ENCODE measurements at places on chromosomes 16 and 17. TPM values are rescaled to one million over a fixed set of nuclear protein-coding genes. Genes with fewer than 3 reads are reported as not detected.

- no peak for DNase-seq
These were observed 10.4 kb downstream of the ERAL1 start for GRCh38 chr17:28864991-28865849.

CRAMP1 gene
- total RNA-seq: 9.8 TPM

GRCh38 chr16:50522324-50522723, 25.9 kb upstream of the NKD1 start:
- DNase-seq: no peak

GRCh38 chr17:17356931-17357270, 53.7 kb downstream of the NT5M start:
- DNase-seq: no peak

DNA sequence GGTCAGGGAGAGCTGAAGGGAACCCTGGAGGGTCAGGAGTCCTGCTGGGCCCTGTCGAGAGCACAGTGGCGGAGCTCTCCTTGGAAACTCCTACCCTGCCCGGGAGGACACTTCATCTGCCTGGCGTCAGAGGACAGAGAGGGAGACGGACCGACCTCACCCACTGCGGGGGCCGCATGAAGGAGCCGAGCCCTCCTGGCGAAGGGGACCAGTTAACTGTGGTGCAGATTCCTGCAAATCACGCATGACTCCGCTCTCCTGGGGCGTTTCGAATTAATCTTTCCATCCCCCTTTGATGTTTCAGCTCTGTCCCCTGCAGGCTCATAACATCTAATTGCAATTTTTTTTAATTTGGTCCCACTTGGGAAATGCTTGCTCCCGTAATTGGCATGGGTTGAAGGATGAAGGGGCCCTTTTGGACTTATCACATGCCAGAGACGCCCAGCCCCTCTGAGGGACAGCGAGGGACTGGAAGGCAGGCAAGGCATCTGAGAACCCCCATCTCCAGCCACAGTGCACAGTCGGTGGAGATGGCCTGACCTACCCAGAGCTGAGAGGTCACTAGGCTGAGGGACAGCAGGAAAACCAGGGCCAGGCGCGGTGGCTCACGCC, 26.5 kb downstream of the RPH3AL start:
- no peak for DNase-seq

DNA sequence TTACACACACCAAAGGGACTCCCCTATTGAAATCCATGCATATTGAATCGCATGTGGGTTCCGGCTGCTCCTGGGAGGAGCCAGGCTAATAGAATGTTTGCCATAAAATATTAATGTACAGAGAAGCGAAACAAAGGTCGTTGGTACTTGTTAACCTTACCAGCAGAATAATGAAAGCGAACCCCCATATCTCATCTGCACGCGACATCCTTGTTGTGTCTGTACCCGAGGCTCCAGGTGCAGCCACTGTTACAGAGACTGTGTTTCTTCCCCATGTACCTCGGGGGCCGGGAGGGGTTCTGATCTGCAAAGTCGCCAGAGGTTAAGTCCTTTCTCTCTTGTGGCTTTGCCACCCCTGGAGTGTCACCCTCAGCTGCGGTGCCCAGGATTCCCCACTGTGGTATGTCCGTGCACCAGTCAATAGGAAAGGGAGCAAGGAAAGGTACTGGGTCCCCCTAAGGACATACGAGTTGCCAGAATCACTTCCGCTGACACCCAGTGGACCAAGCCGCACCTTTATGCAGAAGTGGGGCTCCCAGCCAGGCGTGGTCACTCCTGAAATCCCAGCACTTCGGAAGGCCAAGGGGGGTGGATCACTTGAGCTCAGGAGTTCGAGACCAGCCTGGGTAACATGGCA, 2.2 kb downstream of the GAA start:
- no peak for DNase-seq

GRCh38 chr16:65576631-65577030, 454.8 kb upstream of the CDH11 start:
- DNase-seq: no peak

MC1R gene
- 0.72 TPM for total RNA-seq

DNA sequence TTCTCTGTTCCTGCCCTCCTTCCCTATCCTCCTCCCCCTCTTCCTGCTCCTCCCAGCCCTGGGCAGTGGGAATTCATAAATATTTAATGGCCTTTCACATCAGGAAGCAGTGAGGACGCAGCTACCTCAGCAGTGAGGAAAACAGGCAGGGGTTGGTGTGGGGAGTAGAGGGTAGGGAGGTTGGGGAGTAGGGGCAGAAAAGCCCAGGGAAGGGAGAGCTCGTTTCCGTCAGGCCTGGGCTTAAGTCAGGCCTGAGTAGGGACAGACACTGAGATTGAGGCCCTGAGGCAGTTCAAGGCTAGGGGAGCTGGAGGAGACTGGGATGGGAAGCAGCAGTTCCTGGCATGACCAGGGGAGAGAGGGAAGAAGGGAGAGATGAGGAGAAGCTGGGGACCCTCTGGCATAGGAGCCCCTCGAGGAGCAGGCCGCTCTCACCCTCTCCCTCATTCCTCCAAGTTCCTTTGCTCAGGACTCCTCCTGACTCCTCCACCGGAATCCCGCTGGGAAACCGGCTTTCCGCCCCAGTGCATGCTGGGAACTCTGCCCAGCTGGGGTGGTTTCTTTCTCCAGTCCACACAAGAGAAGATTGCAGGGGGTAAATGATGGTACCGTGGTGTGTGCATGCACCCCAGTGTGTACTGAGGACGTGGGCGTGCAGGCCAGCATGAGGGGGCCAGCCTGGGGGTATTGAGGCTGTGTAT, 6.2 kb downstream of the SAMD14 start:
- DNase-seq: no peak

- DNase-seq: no peak
These were observed 66.4 kb downstream of the NXN start for GRCh38 chr17:913207-913606.

DNA sequence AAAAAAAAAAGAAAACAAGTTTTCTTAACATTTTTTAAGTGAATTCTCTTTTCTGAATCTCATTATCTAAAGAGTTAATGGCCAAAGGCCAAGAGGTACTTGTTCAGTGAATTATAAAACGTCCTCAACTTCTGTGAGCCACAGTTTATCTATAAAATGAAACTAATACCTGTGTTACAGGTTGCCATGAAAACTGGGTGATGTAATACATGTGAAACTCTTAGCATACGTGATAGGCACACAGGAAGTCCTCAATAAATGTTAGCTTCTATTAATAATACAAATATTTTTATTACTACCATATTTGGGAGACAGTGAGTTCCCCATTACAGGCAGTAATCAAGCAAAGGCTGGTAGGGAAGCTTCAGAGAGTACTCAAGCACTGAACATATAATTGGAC, 13.5 kb upstream of the INPP5K start:
- DNase-seq: no peak

GRCh38 chr17:57444682-57445450, 188.5 kb downstream of the MSI2 start:
- no peak for DNase-seq

DNA sequence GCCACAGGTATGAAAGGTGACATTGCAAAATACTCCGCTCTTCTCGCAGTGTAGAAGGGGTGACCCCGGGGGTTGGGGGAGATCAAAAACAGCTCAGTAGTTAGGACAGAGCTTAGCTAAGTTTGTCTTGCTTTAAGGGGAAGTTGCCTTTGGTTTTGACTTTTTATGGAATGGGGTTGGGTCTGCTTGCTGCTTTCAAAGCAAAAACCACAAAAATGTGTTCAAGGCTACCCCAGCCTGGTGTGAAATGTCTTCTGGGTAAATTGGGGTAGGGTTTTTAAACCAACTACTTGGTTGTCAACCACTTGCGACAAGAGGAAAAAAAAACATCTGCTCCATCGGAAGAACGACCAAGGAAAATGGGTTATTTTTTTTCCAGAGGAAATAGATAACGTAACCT, 6.2 kb downstream of the FUS start:
- no peak for DNase-seq

ERN2 gene
- total RNA-seq: 0.11 TPM

DNA sequence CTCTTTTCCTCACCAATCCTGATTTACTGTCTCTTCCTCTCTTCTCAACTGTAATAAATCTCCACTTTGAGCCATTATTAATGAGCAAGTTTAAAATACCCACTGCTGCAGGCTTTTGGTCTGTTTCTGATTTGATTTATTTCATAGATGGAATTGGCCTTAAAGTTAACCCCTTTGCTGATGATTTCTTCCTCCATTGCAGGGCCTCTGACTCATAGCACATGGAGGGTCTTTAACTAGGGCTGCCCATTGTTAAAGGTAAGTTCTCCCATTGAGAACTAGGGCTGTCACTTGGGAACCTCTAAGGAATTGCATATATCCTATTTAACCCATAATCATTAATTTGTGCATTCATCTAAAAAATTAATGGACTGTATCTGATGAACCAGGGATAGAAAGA, 221.2 kb downstream of the CA10 start:
- no peak for DNase-seq

DNA sequence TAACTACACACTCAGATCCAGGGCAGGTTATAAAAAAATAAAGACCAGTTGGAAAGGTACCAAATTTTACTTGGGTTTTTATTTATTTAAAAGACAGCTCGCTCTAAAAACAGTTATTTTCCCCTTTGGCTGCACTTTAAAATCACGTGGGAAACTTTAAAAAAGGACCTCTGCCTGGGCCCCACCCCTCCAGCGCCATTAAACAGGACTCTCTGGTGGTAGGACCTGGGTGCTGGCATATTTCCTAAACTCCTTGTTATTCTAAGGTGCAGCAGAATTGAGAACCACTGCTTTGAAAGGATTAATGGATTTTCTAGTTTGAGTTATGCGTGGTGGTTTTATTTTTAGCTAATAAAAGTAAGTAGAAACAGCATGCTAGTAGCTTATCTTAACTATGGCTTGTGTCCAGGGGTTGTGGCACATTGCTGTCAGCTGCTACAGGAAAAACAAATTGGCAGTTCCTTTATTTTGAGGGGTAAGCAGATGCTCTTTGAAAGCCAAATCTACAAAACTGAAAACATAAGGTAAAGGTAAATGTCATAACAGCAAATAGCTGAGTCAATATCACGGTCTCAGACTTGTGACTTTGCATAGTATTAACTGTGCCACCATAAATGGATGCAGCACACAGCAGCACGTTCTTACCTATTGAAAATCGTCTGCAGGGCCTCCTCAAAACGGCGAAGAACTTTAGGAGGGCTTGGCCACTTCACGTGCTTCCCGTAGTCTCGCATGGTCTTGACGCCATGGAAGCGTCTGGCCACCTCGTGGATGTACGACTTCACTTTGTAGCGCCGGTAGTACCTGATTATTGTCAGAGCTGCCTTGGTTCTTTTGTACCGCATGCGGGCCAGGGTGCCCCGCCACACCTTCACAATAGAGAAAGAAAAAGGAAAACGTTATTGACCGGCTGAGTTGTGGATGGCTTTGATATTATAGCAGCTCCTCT, 172.0 kb downstream of the CDK5R1 start:
- no peak for DNase-seq

- DNase-seq: no peak
These were observed 25.9 kb downstream of the TMEM94 start for GRCh38 chr17:75482098-75482942.

DNA sequence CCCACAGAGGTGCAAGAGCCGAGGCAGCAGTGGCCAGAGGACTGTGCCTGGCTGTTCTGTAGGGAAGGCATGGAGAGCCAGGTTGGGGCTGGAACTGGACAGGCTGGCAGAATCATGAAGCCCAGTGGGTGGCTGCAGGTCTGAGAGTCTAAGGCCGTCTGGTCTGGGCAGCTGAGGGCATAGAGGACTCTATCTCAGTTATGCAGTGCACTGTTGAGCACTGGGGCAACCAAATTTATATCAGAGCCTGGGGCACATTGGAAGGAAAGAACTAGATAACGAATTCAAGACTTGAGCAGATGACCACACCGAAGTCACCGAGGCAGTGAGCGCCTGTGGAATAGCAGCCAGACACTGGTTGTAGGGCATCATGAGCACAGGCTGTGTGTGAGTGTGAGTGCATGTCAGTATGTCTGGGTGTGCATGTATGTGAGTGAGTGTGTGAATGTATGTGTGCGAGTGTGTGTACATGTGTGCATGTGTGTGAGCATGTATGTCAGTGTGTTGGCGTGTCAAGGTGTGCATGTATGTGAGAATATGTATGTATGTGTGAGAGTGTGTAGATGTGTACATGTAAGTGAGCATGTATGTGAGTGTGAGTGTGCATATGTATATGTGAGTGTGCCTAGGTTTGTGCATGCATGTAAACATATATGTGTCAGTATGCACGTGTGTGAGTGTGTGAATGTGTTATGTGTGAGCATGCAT, 37.0 kb downstream of the RGS9 start:
- DNase-seq: no peak

- DNase-seq: no peak
These were observed 22.2 kb upstream of the ATP2A3 start for GRCh38 chr17:3986270-3986938.

TTYH2 gene
- total RNA-seq: 7.7 TPM

- no peak for DNase-seq
These were observed 45.0 kb downstream of the TBC1D16 start for GRCh38 chr17:79990704-79991103.

DNA sequence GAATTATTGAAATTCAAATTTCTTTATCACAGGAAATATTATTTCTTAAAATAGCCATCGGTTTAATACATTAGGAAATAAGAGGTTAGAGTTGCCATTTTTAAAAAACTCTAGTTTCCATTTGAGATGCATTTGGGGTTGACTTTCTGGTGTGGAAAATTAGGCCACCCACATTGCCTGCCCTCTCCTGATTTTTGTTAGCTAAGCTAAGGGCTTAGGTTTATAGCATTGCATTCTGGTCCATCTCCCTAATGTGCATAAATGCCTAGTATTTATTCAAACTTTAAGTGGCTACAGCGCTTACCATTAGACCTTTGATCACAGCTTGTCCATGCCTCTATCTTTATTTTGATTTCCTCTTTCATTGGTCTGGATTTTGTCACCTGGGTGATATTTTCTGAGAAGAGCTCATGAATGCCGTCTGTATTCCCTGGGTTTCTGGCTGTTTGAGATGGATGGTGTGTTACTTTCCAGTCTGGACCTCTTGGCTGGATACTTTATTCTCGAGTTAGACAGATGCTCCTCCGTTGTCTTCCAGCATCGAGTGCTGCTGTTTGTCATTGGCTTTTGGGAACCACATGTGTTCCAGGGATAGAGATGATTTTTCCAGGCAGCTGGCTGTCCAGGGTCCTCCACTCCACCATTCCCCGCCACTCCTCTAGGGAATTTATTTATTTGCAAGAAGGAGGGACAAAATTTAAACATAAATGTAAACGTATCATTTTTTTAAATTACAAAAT, 120.3 kb downstream of the KATNIP start:
- no peak for DNase-seq

FNDC8 gene
- total RNA-seq: not detected

DNA sequence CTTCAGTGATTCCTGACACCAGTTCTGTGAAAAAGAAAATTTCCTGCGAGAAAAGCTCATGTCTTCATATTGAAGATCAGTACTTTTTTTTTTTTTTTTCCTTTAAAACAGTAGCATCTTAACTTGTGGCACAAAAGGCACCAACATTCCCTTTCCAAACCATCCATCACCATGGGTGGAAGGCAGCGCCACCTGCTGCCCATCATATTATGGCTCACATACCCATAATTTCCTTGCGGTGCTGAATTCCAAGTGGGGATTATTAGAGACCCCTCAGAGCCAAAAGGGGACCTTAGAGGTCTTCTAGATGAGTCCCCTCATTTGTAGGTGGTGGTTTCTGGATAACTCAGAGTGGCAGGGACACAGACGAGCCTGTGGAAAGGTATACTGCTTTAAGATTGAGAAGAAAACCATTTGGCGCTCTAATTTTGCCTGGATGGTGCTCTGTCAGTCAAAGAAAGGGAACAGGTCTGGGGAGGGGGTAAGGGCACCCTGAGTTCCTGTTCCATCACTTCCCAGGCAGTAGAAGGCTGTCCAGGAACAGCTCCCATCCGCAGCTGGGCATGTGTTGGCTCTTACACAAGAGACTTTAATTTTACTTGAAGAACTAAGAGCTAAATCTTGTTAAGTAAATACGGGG, 7.9 kb upstream of the SOST start:
- no peak for DNase-seq

C1QTNF8 gene
- total RNA-seq: not detected

GUCY2D gene
- total RNA-seq: not detected
